ENCODE measurements at places on chromosomes 4 and X.

DNA sequence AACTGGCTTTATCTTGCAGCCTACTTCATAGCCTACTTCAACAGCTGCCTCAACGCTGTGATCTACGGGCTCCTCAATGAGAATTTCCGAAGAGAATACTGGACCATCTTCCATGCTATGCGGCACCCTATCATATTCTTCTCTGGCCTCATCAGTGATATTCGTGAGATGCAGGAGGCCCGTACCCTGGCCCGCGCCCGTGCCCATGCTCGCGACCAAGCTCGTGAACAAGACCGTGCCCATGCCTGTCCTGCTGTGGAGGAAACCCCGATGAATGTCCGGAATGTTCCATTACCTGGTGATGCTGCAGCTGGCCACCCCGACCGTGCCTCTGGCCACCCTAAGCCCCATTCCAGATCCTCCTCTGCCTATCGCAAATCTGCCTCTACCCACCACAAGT, 4.0 kb downstream of the GPR50 start:
- DNase-seq = no peak
- no peak overlapping the region for H3K27ac ChIP-seq
- peaks cover 24% of the 10 kb centered on the region for H3K27me3 ChIP-seq
- H3K4me1 ChIP-seq = no peaks in the 10 kb centered on the region

DNA sequence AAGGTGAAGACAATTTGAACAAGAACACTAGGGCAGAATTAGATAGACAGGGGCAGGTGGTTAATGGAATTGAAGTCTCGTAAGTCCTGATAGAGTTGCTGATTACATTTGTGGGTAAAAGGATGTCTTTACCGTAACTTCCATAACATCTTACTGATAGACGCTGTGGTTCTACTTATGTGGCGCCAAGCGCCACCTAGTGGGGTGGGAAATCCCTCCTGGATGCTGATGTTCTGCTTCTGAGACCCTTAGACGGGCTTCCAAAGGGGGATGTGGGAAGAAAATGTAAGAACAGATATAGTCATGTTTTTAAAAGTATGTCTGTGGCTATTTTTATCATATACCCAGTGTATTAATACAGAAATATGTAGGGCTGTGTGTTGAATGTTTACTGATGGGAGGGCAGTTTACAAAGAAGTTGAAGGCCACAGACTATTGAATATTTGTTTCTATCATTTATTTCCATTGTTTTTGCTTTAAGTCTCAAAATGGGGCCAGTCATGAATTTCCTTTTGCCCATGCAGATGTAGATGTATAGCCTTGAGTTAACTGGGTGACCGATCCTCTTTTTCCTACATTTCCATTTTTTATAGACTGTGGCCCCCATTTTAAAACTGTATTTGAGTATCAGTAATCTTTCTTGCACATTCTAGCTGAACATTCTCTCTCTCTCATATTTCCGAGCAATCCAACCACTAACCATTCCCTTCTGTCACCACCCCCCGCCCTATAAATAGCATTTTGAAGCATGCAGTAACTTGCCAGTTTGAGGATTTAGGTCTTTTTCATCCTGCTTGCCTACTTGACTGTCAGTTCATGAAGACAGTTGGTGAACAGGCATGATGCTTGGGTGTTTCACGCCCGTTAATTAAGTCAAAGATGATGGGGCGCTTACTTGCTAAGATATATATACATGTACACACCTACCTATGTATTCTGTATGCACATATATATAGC, 12.1 kb upstream of the TLR8 start:
- no peaks in the 10 kb centered on the region for H3K36me3 ChIP-seq
- H3K4me3 ChIP-seq = no peak overlapping the region
- H3K27ac ChIP-seq = no peak overlapping the region
- peak; percentile 58 for DNase-seq

DNA sequence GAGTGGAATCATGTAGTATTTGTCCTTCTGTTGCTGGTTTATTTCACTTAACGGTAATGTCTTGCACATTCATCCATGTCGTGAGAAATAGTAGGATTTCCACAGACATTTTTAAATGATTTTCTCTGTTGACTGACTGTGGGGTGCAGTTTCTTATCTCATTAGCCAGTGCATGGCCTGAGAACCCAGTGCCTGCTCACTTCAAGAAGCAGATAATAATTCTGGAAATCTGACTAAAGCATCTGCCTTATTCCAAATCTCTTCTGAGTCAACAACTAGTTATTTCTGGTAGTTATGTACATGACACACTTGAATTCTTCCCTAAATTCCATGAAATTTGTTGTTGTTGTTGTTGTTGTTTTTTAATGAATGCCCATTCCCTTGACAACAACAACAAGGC, 77.6 kb downstream of the NPFFR2 start:
- H3K4me3 ChIP-seq = no peak overlapping the region
- no peaks in the 10 kb centered on the region for H3K27me3 ChIP-seq
- no peaks in the 10 kb centered on the region for H3K36me3 ChIP-seq
- H3K27ac ChIP-seq = no peak overlapping the region

GRCh38 chrX:46626566-46626965, 53.0 kb downstream of the CHST7 start:
- no peak overlapping the region for H3K27ac ChIP-seq
- H3K4me1 ChIP-seq = peaks cover 4% of the 10 kb centered on the region
- H3K4me3 ChIP-seq = no peak overlapping the region
- H3K27me3 ChIP-seq = no peaks in the 10 kb centered on the region
- no peak for DNase-seq

DNA sequence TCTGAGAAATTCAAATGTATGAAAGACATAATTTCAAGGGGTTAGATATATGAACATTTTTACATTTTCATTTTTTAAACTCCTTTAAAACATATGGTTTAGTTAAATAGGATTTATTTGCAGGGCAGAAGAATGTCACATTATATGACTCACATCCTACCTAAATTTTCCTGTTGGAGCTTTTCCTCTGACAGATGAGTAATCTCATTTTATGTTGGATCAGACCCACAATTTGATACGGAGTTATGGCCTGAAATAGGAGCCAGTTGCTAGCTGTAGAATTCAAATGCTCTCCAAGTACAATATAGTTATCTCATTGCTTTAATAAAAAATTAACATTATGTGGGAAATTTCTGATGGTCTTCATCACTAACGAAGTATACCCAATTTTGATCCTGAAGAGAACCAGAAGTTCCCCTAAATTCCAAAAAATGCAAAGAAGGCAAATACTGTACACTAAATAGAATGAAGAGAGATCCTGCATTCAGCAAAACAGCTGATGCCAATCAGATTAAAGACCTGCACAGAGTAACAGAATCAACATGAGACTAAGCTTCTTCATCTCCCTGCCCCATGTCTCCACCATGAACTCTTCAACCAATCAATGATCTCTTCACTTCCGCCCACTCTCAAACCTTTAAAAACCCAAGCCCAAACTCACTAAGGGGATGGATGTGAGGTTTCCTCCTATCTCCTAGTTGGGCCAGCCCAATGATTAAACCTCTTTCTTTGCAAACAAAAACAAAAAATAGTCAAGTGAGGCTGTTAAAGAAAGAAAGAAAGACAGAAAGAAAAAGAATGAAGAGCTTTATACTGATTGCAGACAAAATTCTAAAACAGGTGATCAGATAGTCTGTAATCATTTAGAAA, 10.9 kb upstream of the EXOSC9 start:
- H3K27ac ChIP-seq = no peak overlapping the region
- no peak for DNase-seq
- no peaks in the 10 kb centered on the region for H3K36me3 ChIP-seq
- H3K4me1 ChIP-seq = no peaks in the 10 kb centered on the region

DNA sequence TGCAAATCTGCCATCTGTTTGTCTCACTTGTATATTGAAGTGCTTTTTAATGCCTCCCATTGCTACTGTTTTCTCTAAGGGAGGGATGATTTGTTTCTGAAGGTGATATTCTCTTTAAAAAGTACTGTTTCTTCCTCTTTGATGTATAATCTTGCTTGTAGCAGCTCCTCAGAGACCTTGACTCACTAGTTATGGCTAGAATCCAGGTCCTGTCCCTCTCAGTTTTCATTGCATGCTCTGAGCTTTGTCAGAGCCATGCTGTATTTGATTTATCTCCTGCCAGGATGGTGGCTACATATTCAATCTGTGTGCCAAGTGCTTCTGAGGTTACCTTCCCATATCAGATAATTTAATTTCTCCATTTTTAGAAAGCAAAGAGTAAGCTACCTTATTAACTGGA, 56.0 kb downstream of the GLUD2 start:
- no peak overlapping the region for H3K27ac ChIP-seq
- H3K27me3 ChIP-seq = no peaks in the 10 kb centered on the region
- H3K36me3 ChIP-seq = no peaks in the 10 kb centered on the region
- no peak overlapping the region for H3K4me3 ChIP-seq
- no peak for DNase-seq
- no peaks in the 10 kb centered on the region for H3K4me1 ChIP-seq

GRCh38 chr4:94689155-94689860, 68.4 kb upstream of the BMPR1B start:
- no peak overlapping the region for H3K4me3 ChIP-seq
- DNase-seq = no peak
- no peak overlapping the region for H3K27ac ChIP-seq
- no peaks in the 10 kb centered on the region for H3K27me3 ChIP-seq
- H3K36me3 ChIP-seq = no peaks in the 10 kb centered on the region

Measured in trophoblast cell (in vitro differentiated cells and primary cell).